ENCODE measurements at places on chromosomes 4 and X. TPM values are rescaled to one million over a fixed set of nuclear protein-coding genes. Genes with fewer than 3 reads are reported as not detected.

ASB12 gene
- total RNA-seq, result not detected

DNA sequence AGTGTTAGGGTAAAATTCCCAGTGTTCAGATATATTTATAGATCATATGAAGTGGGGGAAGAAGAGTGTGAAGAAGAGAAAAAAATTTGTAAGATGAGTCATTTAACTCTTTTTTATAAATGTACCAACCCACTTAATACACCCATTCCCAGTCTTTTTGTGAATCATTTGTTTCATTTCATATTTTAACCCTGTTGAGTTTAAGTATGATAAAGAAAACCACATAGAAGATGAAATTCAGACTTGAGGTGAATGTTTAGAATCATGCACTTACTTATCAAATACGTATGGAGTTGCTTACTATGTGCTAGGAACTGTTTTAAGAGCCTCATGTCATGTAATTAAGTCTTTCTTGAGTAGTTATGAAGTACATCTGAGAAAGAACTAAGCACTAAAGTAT is 56.6 kb upstream of the DAPP1 start:
- H3K4me3 ChIP-seq, result peak overlapping the region; percentile 63
- H3K4me1 ChIP-seq, result peaks cover 48% of the 10 kb centered on the region
- H3K27me3 ChIP-seq, result peaks cover 20% of the 10 kb centered on the region
- no peak for DNase-seq
- H3K36me3 ChIP-seq, result no peaks in the 10 kb centered on the region

DNA sequence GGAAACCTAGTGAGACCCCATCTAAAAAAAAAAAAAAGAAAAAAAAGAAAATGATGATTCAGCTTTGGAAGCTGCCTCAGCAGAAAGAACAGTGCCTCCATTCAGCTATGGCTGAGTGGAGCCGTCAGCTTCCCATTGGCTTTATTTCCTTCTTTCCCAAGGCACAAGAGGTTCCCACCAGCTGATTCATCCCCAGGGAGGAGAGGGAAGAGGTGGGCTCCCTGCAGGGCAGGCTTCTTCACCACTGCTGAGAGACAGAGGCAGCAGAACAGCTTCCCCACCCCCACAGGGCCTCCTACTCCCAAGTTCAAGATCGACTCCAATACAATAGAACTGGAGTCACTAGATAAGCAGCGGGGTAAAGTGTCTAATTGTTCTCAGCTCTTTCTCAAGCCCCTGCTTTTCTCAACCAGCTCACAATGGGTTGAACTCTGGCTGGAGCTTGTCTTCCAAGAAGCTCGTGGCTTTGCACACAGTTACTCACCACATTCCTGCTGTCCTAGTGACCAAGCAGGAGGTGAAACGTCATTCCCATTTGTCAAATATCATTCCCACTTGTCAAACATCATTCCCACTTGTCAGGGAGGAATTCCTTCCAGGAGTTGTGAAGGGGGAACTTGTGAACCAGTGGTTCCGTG is 47.8 kb downstream of the FHDC1 start:
- no peaks in the 10 kb centered on the region for H3K36me3 ChIP-seq
- H3K4me3 ChIP-seq, result no peak overlapping the region
- H3K4me1 ChIP-seq, result no peaks in the 10 kb centered on the region
- H3K27me3 ChIP-seq, result no peaks in the 10 kb centered on the region

- H3K4me1 ChIP-seq, result peaks cover 24% of the 10 kb centered on the region
- no peaks in the 10 kb centered on the region for H3K36me3 ChIP-seq
- DNase-seq, result no peak
- H3K4me3 ChIP-seq, result no peak overlapping the region
Observed at GRCh38 chr4:184743650-184744049, 9.8 kb upstream of the CENPU start.

DNA sequence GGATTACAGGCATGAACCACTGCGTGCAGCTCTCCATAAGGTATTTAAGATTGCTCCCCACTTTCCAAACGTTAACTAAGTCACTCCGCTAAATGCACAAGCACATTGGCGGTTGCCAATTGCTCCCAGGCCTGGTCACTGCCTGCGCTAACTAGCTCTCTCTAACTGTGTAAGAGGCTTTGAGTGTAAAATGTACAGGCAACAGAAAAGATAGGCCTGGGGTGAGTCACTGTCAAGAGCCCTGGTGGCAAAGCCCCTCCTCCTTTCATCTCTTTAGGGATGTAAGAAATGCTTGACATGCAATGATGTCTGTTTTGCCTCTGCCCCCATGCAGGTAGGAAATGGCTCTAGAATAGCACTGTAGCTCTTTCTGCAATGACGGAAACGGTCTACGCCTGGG is 329.7 kb upstream of the GATB start:
- no peak for DNase-seq
- H3K27ac ChIP-seq, result peak overlapping the region; percentile 75
- no peaks in the 10 kb centered on the region for H3K27me3 ChIP-seq
- H3K4me1 ChIP-seq, result peaks cover 58% of the 10 kb centered on the region
- peak overlapping the region; percentile 53 for H3K4me3 ChIP-seq

CLDN2 gene
- not detected for total RNA-seq

- H3K27me3 ChIP-seq, result peaks cover 7% of the 10 kb centered on the region
- no peak overlapping the region for H3K27ac ChIP-seq
- H3K4me1 ChIP-seq, result peaks cover 4% of the 10 kb centered on the region
- no peaks in the 10 kb centered on the region for H3K36me3 ChIP-seq
- peak overlapping the region; percentile 96 for H3K4me3 ChIP-seq
Observed at GRCh38 chr4:8159537-8160232, 1.1 kb upstream of the ABLIM2 start.

MAGEA2B gene
- not detected for total RNA-seq

- H3K4me3 ChIP-seq, result no peak overlapping the region
- no peak overlapping the region for H3K27ac ChIP-seq
- no peak for DNase-seq
- no peaks in the 10 kb centered on the region for H3K27me3 ChIP-seq
Observed at GRCh38 chr4:127425851-127426250, 206.9 kb upstream of the INTU start.

Data from activated T-cell treated with anti-CD3 and anti-CD28 coated beads, Interleukin-2, amount 50 U/mL, for 72 hours (primary cell).